ENCODE measurements at places on chromosomes 1 and 21. TPM values are rescaled to one million over a fixed set of nuclear protein-coding genes. Genes with fewer than 3 reads are reported as not detected.

GRCh38 chr1:45507195-45507594, 7.1 kb downstream of the MMACHC start:
- peak; percentile 20 for ATAC-seq

DNA sequence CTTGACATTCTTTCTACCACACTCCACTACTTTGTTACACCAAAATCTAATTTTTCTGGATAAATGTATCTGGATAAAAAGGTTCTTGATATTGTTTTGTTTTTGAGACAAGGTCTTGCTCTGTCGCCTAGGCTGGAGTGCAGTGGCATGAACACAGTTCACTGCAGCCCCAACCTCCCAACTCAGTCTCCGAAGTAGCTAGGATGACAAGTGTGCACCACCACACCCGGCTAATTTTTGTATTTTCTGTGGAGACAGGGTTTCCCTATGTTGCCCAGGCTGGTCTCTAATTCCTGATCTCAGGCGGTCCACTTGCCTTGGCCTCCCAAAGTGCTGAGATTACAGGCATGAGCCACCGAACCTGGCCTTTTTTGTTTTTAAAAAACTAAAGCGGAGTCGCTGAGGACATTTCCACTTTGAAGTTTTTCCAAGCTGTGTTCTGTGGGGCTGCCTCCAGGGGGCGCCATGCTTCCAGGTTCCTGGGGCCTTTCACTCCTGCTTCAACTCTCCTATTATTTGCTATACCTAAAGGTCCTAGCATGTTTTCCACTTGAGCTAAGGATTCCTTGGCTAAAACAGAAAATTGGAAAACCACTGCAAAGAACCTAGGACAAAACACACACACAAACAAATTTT, 14.1 kb upstream of the NCMAP start:
- no peak for ATAC-seq

- no peak for ATAC-seq
These were observed 986 bp downstream of the H6PD start for GRCh38 chr1:9235560-9235959.

- no peak for ATAC-seq
These were observed 5.5 kb upstream of the ANKRD65 start for GRCh38 chr1:1426496-1427105.

AMY1B gene
- not detected for total RNA-seq

DNA sequence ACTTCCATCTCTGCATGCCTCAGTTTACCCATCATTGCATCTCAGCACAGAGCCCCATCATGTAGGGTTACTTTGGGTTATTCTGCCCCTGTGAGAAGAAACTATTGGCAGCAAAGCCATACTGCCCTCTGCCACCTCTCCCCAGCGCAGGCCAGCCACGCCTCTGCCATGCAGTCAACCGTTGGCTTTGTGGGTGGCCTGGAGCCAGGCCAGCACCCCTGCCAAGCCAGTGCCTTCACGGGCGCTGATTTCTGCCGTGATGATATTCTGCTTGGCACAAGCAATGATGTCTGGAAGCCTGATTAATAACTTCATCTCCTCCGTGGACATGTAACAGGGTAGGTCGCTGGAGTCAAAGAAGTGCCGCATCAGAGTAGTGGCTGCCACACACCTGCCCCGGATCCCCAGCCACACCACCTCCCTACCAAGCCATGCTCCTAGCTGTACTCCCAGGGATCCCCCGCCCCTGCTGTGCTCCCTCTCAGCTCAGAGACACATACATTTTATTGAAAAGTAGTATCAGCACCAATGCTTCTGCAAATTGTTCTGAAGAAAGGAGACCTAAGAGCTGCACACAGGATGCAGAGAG, 15.0 kb upstream of the CEP85 start:
- ATAC-seq: peak; percentile 57

Measured in esophagus mucosa (tissue), 1 donor.